ENCODE measurements at places on chromosomes 1 and 21. TPM values are rescaled to one million over a fixed set of nuclear protein-coding genes. Genes with fewer than 3 reads are reported as not detected.

- DNase-seq: no peak
- no peak overlapping the region for H3K27ac ChIP-seq
- peaks cover 4% of the 10 kb centered on the region for H3K4me1 ChIP-seq
Observed at GRCh38 chr1:183188240-183188639, 2.2 kb downstream of the LAMC2 start.

DNA sequence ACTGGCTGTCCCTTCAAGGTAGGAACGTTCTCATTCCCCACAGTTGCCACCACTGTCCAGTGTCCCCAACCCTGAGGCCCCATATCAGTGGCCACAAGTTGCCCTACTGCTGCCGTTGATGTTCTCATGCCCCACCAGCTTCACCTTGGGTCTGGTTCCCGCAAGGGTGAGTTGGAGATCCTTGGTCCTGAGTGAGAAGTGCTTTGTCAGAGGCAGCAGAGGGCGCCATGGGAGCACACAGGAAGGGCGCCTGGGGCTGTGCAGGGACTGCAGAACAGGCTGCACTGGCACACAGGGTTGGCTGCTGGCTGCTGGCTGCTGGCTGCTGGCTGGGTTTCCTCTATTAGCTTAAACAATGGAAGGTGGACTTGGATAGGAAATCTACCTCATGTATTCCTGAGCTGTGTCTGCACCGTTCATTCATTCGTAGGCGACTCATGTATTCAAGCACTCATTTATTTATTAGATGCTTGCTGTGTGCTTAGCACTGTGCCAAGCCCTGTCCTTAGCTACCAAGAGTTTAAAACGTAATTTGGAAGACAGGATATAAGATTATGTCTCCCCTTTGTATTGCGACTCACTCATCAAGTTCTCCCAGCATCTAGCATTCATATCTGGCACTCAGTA is 2.1 kb upstream of the S100A9 start:
- no peaks in the 10 kb centered on the region for H3K36me3 ChIP-seq
- peak; percentile 67 for DNase-seq
- H3K4me1 ChIP-seq: no peaks in the 10 kb centered on the region
- no peak overlapping the region for H3K4me3 ChIP-seq
- no peaks in the 10 kb centered on the region for H3K27me3 ChIP-seq

DNA sequence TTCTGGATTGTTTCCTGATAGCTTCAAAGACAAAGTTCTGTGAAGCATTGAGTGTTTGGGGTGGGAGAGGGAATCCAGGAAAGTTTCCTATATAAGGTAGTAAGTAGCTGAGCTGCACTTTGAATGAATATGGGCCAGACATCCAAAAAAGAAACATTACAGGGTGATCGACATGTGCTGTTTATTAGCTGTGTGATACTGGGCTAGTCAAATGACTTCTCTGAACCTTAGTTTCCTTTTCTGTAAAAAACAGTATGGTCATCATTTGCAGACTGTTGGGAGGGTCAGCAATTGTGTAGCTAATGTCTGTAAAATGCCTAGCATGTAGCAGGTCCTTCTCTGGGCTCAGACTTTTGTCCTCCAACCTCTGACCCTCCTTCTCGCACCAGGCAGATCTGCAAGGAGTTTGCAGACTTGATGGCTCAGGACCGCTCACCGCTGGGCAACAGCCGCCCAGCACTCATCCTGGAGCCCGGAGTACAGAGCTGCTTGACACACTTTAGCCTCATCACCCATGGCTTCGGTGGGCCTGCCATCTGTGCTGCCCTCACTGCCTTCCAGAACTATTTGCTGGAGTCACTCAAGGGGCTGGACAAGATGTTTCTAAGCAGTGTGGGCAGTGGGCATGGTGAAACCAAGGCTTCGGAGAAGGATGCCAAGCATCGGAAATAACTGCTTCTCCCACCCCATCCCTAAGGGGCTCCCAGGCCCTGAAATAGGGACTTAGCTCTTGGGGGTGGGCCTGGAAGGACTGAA is 21.1 kb downstream of the TFAP2E start:
- H3K36me3 ChIP-seq: no peaks in the 10 kb centered on the region
- H3K4me1 ChIP-seq: no peaks in the 10 kb centered on the region
- no peak overlapping the region for H3K27ac ChIP-seq
- H3K4me3 ChIP-seq: no peak overlapping the region

DNA sequence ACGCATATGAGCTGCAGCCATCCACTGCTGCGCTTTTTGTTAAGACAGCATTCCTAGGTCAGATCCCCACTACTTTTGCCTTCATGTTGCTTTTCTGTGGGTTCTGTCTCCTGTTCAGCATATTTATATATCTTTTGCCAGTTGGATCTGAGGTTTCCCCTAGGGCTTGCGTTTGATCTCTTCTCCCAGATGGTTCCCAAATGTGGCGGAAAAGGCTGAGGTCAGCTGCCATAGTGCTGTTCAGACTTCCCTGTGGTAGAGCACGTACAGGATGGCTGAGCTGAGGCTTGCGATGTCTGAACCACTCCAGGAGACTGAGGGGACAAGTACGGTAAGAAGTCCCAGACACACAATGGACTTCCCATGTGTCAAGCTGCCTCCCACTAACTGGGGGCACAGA is 39.8 kb downstream of the COL6A1 start:
- DNase-seq: no peak
- H3K36me3 ChIP-seq: no peaks in the 10 kb centered on the region
- H3K4me1 ChIP-seq: no peaks in the 10 kb centered on the region
- no peak overlapping the region for H3K27ac ChIP-seq
- no peak overlapping the region for H3K4me3 ChIP-seq

GRCh38 chr1:209397910-209398309 is 185.6 kb upstream of the CAMK1G start:
- no peaks in the 10 kb centered on the region for H3K27me3 ChIP-seq
- DNase-seq: no peak
- H3K36me3 ChIP-seq: no peaks in the 10 kb centered on the region
- H3K4me1 ChIP-seq: peaks cover 8% of the 10 kb centered on the region
- no peak overlapping the region for H3K27ac ChIP-seq

DNA sequence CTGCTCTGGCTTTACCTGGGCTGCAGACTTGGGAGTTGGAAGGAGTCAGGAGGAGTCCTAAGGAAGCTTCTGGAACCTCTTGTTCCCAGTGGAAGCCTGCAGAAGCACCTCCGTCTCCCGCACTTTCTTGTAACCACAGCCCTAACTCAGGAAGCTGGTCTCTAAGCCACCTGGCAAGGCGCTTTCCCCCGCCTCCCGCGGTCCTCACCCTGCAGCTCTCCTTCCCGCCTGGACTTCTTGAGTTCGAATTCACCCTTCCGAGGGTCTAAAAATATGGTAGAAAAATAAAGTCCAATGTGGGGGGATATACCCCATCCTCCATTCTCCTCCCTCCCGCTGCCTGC is 15.1 kb downstream of the PAX7 start:
- H3K4me1 ChIP-seq: peaks cover 64% of the 10 kb centered on the region
- H3K27ac ChIP-seq: no peak overlapping the region
- H3K4me3 ChIP-seq: no peak overlapping the region
- H3K36me3 ChIP-seq: no peaks in the 10 kb centered on the region

- H3K27ac ChIP-seq: no peak overlapping the region
- H3K27me3 ChIP-seq: no peaks in the 10 kb centered on the region
- no peak for DNase-seq
- no peaks in the 10 kb centered on the region for H3K36me3 ChIP-seq
- no peaks in the 10 kb centered on the region for H3K4me1 ChIP-seq
- no peak overlapping the region for H3K4me3 ChIP-seq
Observed at GRCh38 chr1:172845371-172845770, 186.5 kb downstream of the FASLG start.

- DNase-seq: no peak
- H3K4me1 ChIP-seq: no peaks in the 10 kb centered on the region
- no peak overlapping the region for H3K27ac ChIP-seq
- H3K4me3 ChIP-seq: no peak overlapping the region
Observed at GRCh38 chr1:6082430-6082971, 36.8 kb downstream of the KCNAB2 start.

DNA sequence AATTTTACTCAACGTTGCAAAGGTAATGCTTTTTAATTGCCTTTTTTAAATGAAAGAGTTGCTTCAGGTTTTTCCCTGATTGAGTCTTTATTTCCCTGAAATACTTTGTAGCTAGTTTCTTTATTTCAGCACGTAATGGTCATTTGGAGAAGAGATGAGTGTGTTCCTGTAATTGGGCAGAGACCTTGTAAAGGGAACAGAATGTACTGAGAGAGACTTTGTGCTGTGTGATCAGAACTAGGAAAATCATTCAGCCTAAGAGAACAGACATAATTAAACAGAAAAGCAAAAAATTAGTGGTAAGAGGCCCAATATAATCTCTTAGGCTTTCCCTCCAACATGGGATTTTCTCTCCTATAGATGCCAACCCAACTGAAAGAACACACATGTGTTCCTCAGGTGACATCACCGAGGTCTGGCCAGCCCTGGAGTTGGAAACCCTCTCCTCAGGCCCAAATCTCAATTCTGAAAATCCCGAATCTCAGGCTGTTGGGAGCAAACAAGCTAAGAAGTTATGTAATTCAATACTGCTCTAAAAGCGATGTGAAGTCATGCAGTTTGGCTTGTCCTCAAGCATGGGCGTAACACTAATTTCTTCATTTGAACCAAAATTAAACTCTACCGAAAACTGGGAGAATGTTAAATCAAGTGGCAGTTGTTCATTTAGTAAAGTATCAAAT is 102.0 kb downstream of the TGFB2 start:
- no peaks in the 10 kb centered on the region for H3K27me3 ChIP-seq
- DNase-seq: no peak
- no peaks in the 10 kb centered on the region for H3K4me1 ChIP-seq
- H3K4me3 ChIP-seq: no peak overlapping the region
- no peak overlapping the region for H3K27ac ChIP-seq

DNA sequence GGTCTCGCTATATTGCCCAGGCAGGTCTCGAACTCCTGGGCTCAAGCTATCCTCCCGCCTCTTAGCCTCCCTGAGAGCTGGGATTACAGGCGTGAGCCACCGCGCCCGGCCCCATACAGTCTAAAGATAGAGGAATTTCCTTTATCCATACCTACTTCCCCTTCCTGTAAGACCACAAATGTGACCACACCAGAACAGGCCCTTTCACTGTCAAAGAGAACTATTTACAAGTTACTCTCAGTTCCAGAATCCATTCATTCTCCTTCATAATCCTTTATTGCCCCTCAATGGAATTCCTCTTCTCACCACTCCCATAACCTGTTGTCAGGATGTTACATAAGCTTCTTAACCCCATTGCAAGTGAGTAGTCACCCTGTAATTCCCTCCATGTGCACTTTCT is 26.3 kb upstream of the SLC5A9 start:
- H3K4me3 ChIP-seq: no peak overlapping the region
- no peaks in the 10 kb centered on the region for H3K4me1 ChIP-seq
- no peaks in the 10 kb centered on the region for H3K27me3 ChIP-seq
- no peak overlapping the region for H3K27ac ChIP-seq

DNA sequence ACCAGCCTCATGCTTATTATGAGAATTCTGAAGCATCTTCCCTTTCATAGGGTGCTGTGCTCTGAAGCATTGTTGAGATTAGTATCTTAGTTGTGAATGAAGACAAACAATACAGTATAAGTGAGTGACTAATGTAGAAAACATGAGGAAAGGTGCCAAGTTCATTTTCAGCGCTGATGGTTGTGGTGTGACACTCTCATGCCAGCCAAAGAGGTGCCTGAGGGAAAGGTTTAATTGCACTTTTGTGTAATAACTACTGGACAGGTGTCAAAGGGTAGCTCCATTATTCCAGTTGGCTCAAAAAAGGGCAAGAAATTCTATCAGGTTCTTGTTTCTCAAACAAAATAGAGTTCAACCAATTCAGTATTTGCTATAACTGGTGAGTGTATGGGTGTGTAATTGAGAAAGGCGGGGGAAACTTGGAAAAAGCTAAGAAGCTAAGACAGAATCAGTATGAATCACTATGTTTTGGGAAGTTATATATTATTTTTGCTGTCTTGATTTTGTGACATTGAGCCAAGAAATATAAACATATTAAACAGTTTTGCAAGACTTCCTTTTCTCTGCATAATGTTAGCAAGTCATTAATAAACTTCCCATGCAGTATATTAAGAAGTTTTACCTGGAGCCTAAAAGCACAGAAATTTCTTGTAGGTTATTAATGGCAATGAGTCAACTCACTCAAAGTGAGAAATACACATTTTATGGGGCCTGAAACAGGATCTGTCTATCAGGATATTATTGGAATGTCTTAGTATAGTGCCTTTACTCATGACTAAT is 31.8 kb downstream of the KCNK2 start:
- no peak overlapping the region for H3K4me3 ChIP-seq
- H3K4me1 ChIP-seq: no peaks in the 10 kb centered on the region
- H3K36me3 ChIP-seq: no peaks in the 10 kb centered on the region
- no peak overlapping the region for H3K27ac ChIP-seq
- no peak for DNase-seq
- H3K27me3 ChIP-seq: no peaks in the 10 kb centered on the region

DNA sequence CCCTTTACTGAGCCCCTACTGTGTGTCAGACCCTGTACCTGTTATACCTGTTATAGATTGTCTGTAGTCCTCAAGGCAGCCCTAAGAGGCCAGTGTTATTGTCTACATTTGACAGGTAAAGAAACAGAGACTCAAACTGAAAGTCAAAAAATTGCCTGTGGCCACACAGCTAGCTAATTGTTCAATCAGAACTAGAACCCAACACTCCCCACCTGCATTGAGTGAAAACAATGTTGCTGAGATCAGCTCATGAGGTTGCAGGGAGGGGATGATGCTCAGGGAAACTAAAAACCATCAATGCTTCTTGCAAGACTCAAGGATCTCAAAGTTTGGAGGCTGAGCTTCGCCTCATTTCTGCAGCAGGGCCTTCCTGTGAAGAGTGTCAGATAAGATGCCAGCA is 109.5 kb upstream of the LMO4 start:
- H3K27me3 ChIP-seq: no peaks in the 10 kb centered on the region
- H3K4me3 ChIP-seq: no peak overlapping the region
- H3K36me3 ChIP-seq: no peaks in the 10 kb centered on the region

GRCh38 chr1:66982561-66983260 is 57.9 kb downstream of the MIER1 start:
- no peaks in the 10 kb centered on the region for H3K27me3 ChIP-seq
- H3K36me3 ChIP-seq: peaks cover 7% of the 10 kb centered on the region
- no peaks in the 10 kb centered on the region for H3K4me1 ChIP-seq
- DNase-seq: no peak
- H3K27ac ChIP-seq: no peak overlapping the region
- H3K4me3 ChIP-seq: no peak overlapping the region

DNA sequence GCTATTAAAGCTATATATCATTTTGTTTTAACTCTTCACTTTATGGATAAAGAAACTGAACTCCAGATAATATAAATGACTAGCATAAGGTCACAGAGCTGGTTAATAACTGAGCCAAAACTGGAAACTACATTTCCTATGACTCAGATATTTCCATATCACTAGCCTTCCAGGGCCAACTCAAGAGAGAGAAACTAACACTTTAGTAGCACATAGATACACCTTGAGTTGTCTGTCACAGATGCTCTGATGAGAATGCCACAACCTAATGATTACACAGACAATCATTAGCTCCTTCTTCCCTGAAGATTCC is 40.7 kb downstream of the NME7 start:
- H3K4me3 ChIP-seq: no peak overlapping the region
- DNase-seq: no peak
- H3K4me1 ChIP-seq: peaks cover 4% of the 10 kb centered on the region
- H3K36me3 ChIP-seq: no peaks in the 10 kb centered on the region

- H3K4me1 ChIP-seq: no peaks in the 10 kb centered on the region
- no peaks in the 10 kb centered on the region for H3K36me3 ChIP-seq
- no peak for DNase-seq
Observed at GRCh38 chr1:169999761-170000160, 74.7 kb downstream of the KIFAP3 start.

The ADAM30 gene
- total RNA-seq: not detected

The SLFNL1 gene
- total RNA-seq: not detected

The ORC1 gene
- total RNA-seq: 49.0 TPM

The ACTN2 gene
- total RNA-seq: 4.1 TPM

The FCRLB gene
- total RNA-seq: 0.15 TPM

The PGLYRP3 gene
- not detected for total RNA-seq
